OCI-M1 (cell line): ENCODE measurements at places on chromosomes 12 and 14.
A peak's percentile ranks its signal among the peaks of the same experiment; 100 is the strongest.

GRCh38 chr12:8886502-8887284, 27.6 kb upstream of the PHC1 start:
- peak; percentile 83 for DNase-seq

- peak; percentile 89 for DNase-seq
Measured at GRCh38 chr12:22919883-22920282, 294.9 kb downstream of the ETNK1 start.

DNA sequence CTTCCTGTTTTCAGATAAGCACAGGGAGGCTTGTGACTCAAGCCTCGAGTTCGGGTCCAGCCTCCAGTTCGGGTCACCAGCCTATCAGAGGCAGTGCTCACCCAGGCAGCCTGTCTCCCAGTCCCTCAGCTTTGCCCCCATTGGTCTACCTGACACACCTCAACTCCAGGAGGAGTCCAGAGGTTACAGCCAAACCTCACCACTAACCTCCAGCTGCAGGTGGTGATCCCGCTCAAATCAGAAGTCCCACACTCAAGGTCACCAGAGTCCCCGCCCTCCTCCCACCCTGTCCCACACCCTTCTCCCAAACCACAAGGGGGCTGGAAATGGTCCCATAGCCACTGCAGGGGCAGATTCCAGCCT, 42.1 kb downstream of the KDM2B start:
- no peak for DNase-seq

GRCh38 chr12:126847005-126847629, 1419.9 kb upstream of the TMEM132C start:
- DNase-seq: no peak

- DNase-seq: no peak
Measured at GRCh38 chr12:69834576-69834975, 9.5 kb downstream of the MYRFL start.

DNA sequence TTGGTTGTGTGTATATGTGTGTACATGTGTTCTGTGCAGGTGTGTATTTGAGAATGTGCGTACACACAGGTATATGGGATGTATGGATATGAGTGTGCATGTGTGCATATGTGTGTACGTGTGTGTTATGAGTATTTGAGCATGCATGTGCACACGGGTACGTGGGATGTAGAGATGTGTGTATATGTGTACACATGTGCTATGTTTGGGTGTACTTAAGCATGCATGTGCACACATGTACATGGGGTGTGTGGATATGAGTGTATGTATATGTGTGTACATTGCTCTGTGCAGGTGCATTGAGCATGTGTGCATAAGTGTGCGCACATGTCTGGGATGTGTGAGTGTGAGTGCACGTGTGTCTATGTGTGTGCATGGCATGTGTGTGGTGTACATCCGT, 34.3 kb upstream of the SFSWAP start:
- no peak for DNase-seq

- DNase-seq: peak; percentile 48
Measured at GRCh38 chr14:73759183-73759713, 45.1 kb upstream of the PNMA1 start.

- DNase-seq: no peak
Measured at GRCh38 chr12:10614056-10614370, 604 bp upstream of the MAGOHB start.

GRCh38 chr14:63157195-63157594, 47.0 kb upstream of the RHOJ start:
- DNase-seq: no peak

DNA sequence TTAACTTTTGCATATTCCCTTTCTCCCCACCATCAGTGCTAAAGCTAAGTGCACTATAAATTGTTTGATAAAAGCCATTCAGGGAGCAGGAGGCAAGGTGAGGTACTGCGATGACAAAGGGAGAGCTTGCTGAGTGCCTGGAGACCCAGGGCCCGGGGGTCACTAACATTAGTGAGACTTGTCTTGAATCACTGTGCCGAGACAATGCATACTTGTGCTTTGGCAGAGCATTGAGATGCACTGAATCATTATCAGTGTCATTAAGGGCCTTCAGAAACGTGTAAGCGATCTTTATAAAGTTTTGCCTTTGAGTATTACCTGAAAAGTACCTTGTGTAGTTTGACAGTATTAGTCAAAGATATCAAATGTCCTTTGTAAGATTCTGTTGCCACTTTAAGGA, 447.5 kb downstream of the PCNX1 start:
- DNase-seq: no peak

GRCh38 chr14:63276492-63277342, 42.0 kb downstream of the GPHB5 start:
- DNase-seq: peak; percentile 48

GRCh38 chr12:53173085-53173715, 7.3 kb upstream of the ZNF740 start:
- DNase-seq: no peak

GRCh38 chr12:4579305-4580102, 17.5 kb downstream of the DYRK4 start:
- peak; percentile 72 for DNase-seq

- no peak for DNase-seq
Measured at GRCh38 chr12:29051221-29051620, 97.9 kb upstream of the FAR2 start.

GRCh38 chr12:34292736-34293625, 270.7 kb downstream of the ALG10 start:
- DNase-seq: peak; percentile 59

GRCh38 chr12:93670104-93670503, 7.1 kb upstream of the CRADD start:
- DNase-seq: no peak

GRCh38 chr12:29081101-29081500, 68.0 kb upstream of the FAR2 start:
- DNase-seq: no peak

DNA sequence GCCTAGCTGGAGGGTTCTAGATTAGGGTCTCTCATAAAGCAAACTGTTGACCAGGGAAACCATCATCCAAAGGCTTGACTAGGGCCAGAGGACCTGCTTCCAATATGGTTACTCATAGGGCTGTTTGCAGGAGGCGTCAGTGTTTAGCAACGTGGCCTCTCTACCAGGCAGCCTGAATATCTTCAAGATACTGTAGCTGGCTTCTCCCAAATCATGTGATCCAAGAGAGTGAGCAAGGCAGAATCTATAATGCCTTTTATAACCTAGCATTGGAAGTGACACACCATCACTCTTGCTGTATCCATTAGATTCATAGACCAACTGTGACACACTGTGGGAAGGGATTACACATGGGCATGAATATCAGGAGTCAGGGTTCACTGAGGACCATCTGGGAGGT, 17.3 kb downstream of the TPH2 start:
- no peak for DNase-seq

DNA sequence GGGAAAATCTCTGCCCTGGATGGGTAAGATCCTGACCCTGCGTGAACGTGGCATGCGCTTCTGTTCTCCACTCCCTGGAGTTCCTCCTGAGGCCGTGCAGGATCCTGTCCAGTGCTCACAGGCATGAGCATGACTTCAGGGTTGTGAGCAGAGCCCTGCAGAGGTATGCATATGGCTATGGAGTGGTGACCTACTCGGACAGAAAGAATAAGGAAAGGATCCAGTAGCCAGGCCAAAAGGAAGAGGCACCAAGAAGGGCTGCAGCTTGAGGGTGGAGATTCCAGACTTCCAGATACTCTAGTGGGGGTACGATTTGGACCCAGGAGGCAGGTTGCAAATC, 20.8 kb upstream of the CD27 start:
- no peak for DNase-seq

- no peak for DNase-seq
Measured at GRCh38 chr14:81455390-81455789, 55.3 kb upstream of the STON2 start.

DNA sequence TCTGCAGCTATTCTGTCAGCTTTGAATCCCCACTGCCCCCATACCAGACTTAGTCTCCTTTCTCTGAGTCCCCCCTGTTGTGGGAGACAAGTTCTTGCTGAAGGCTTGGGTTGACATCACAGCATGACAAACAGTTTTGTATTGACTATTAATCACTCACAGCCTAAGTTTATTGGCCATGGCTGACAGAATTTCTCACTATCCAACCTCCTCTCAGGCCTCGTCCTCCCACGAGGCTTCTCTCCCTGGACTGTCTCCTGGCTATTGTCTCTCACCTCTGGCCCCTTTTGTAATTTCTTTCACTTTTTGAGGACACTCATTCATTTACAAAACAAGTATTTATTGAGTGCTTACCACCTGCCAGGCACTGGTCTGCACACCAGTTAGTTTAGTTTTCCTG, 35.2 kb upstream of the DCD start:
- DNase-seq: no peak

GRCh38 chr12:49019443-49020324, 1.1 kb upstream of the PRKAG1 start:
- DNase-seq: peak; percentile 90

DNA sequence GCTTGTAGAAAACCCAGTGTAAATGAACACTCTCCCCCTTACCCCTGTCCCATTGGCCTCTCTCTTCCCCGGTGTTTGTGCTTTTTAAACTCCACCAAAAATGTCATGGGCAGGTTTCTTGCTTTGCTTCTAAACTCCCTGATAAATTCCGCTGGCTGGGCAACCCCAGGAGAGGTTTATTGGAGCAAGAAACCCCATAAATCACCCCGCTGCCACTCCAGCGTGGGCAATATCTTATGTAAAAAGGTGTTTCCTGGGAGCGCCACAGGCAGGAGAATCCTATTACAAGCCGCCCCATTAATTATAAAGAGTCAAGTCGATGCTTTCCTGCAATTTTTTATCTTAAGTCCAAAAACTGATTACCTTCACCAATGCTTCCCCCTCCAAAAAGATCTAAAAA, 22.8 kb downstream of the LHX5 start:
- no peak for DNase-seq

DNA sequence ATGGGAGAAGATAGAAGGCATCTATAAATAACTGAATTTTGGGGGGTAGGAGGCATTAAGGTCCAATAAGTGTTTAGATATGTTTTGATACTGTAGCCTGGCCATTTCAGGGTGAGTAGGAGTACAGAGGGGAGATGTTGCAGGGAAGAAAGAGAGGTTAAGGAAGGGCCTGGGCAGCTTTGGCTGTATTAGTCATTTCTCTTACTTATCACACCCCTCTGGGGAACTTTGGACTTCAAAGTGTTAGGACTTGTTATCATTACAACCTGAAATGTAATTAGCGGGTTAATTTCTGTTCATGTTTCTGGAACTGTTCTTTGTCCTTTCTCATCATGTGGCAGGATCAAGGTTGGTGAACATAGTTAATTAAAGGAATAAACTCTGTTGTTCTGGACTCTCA, 40.3 kb downstream of the SUSD6 start:
- peak; percentile 22 for DNase-seq

DNA sequence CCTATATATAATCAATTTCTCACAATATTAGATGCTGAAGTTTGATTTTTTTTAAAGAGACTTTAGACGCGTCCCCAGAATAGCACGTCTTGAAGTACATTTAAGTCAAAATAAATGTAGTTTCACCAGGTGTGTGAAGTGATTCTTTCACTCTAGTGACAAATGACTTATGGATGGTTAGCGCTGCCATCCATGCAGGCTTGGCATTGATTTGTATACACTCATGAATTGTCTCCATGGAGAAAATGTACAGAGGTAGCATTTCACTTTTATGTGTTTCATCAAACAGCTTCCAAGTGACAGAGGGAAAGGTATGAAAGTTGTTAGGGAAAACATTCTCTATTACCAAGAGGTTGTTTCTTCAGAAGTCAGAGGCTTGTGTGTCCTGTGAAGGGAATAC, 360.8 kb downstream of the PDZRN4 start:
- no peak for DNase-seq

DNA sequence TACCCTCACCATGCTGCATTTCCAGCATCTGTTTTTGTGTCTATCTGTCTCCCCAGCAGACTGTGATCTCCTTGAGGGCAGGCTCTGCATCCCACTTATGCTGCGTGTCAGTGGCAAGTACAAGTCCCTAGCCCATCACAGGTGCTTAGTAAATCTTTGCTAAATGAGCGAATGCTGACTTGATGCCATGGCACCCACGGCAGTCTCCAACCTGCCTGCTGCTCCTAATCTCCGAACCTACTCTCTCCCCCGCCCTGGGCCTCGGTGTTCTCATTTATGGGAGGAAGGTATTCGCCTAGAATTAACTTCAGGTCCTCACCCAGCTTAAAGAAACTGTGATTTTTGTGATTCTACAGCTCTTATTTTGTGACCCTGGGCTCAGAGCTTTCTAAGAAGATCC, 109.9 kb downstream of the PRMT8 start:
- no peak for DNase-seq

DNA sequence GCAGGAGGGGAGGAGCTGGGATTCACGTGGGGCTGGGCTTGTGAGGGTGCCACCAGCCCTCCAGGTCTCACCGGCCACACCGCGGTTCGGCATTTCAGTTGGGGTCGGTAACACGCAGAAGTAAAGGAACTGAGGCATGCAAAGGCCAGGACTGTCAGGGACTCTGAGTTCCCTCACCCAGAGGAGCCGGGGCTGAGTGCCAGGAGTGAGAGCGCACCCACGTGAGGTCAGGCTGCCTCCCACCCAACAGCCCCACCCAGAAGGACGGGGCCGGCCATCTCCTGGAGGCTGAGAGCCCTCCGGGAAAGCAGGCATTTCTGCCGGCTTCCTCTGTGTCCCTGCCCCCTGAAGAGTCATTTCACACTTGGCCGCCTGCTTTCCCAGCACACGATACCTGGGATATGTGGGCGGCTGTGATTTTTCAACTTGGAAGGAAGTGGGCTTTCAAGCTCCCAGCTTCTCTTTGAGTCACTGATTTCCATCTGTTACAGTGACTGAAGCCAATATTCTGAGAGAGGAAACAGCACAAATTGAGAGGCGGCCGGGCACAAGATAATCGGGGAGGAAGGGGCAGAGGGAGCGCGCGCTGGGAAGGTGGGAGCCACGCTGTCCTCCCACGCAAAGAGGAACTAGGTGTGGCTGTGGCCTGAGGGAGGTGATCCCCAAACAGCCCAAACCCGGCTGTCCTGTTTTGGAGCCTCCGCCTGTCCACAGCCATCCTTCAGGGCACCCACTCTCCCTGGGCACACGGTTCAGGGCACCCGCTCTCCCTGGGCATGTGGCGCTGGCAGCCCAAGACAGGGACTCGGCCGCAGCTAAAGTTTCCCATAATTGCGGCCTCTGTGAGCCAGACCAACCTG, 19.0 kb downstream of the GALNT9 start:
- no peak for DNase-seq

GRCh38 chr12:54370171-54370730, 6.0 kb upstream of the GPR84 start:
- DNase-seq: no peak

- DNase-seq: no peak
Measured at GRCh38 chr12:124369055-124369826, 74.3 kb downstream of the RFLNA start.

DNA sequence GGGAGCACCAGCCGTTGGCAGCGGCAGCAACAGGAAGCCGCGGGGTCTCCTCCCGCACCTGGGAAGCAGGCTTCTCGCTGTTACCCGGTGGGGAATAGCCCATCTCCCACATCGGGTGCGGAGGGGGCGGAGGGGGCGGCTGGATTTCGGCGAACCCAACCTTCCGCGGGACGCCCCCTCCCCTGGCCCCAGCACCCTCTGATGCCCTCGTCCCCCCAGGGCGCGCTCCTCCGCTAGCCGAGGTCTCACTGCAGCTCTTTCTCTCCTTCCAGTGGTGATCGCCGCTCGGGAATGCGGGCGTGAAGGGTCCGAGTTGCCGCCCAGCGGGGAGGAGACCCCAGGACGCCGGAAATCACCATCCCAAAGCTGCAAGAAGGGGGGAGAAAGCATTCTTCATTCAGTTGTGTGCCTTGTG, 303 bp downstream of the SAMD4A start:
- DNase-seq: no peak
